Stimulated activated CD4-positive, alpha-beta T cell treated with anti-CD3 and anti-CD28 coated beads, Interleukin-15, amount 100 ng/mL, for 48 hours (primary cell): ENCODE measurements at places on chromosomes 7 and 10.
A peak's percentile ranks its signal among the peaks of the same experiment; 100 is the strongest.

DNA sequence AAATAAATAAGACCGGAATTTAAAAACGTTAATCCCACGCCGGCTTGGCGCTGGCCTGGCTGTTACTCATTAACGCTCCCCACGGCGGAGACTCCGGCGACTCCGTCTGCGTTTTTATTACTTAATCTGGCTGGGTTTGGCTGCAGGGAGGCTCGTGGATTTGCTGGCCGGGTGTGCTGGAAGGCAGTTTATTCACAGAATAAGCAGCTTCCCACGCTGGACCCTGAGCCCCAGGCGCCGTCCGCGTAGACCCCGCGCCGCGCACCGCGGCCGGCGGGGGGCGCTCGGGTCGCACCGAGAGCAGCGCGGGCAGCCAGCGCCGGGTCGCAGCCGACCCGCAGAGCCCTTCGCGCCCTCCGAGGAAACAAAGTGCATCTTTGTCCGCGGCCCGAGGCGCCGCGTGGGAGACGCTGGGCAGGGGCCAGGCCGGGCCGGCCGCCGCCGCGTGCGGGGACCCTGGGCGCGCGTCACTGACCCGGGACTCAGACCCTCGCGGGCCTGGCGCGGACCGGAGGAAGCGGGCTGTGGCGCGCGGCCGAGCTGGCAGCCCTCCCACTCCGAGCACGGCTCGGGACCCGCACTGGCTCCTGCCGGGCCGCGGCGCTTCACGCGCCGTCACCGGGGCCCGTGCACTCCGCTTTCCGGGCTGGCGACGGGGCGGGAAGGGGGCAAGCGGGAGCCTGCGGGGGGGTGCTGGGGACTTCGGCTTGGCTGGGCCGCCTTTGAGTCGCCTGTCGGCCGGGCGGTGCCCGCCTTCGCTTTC is 587 bp upstream of the GRK5 start:
- DNase-seq = peak; percentile 57

- no peak for DNase-seq
Observed at GRCh38 chr10:7561985-7562384, 104.8 kb downstream of the ITIH5 start.

DNA sequence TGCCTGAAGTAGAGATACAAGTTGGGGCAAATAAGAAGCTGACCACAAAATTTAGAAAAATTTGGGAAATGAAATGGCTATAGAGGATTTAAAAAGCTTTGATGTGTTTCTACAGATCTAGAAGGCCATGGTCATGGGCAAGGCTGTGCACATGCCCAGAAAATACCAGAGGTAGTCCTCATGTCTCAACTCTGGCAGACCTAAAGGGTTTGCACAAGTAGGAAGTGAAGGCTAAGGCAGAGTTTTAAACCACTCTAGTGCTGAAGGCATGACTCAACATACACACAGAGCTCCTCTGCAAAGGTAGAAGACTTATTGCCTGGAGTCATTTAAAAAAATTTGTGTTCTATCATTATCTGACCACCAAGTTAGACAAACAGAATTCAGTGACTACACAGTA is 364.6 kb downstream of the CCSER2 start:
- no peak for DNase-seq

DNA sequence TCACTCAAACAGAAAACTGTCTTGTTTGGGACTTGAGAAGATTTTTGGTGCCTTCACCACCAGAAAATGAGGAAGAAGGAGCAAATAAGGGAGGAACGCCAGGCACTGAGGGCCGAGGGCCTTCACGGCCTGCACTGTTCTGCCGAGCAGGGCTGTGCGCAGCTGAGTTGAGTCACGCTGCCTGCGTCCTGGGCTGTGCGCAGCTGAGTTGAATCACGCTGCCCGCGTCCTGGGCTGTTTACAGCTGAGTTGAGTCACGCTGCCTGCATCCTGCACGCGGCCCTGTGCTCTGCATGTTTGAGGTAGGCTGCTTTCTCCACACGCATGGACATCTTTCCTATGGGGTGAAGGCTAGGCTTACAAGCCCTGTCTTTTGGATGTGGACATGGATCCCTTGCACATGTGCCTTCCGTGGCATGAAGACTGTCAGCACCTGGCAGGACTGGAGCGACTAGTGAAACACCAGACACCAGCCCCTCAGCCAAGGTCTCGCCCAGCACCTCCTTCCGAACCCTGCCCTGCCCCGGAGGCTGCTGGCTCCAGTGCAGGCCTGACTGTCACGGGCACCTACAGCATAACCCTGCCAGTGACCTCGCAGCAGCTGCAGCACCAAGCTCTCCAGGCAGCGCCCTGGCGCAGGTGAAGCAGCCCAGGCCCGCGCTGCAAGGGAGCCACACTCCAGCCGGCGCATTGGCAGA is 96.7 kb downstream of the HTR5A start:
- DNase-seq = no peak

- DNase-seq = no peak
Observed at GRCh38 chr10:132518572-132519381, 18.8 kb upstream of the INPP5A start.

DNA sequence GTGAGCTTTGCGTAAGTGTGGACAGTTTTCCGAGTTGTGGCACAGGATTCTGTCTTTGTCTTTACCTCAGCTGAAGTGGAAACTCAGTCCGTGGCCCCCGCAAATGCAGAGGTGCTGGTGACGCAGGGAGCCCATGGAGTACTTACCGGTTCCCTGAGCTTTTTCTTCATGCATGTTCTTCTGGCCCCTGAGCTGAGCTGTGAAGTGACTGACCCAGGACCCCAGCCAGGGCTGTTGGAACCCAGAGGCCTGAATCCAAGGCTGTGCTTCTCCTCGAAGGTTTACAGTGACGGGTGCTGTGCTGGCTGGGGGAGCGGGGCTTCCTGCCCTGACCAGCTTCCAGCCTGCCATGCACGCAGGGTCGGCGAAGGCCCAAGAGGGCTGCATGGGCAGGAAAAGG is 223.5 kb downstream of the GLRX3 start:
- no peak for DNase-seq

GRCh38 chr7:119900996-119901672 is 371.8 kb upstream of the KCND2 start:
- no peak for DNase-seq

DNA sequence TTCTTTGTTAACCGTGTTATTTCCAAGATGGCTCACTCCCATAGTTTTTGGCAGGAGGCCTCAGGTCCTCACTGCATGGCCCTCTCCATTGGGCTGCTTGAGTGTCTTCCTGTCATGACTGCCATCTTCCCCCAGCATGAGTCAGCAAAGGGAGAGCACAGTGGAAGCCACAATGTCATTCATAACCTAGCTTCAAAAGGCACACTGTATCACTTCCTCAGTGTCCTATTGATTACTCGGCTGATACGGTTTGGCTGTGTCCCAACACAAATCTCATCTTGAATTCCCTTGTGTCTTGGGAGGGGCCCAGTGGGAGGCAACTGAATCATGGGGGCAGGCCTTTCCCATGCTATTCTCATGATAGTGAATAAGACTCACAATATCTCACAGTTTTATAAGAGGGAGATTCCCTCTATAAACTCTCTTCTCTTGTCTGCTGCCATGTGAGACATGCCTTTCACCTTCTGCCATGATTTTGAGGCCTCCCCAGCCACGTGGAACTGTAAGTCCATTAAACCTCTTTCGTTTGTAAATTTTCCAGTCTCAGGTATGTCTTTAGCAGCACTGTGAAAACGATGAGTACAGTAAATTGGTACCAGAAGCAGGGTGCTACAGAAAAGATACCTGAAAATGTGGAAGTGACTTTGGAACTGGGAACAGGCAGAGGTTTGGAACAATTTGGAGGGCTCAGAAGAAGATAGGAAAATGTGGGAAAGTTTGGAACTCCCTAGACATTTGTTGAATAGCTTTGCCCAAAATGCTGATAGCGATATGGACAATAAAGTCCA is 106.5 kb downstream of the PRLHR start:
- no peak for DNase-seq

GRCh38 chr7:99848420-99849216 is 20.8 kb downstream of the CYP3A43 start:
- no peak for DNase-seq

- DNase-seq = peak; percentile 24
Observed at GRCh38 chr10:4344492-4344994, 481.5 kb upstream of the AKR1E2 start.

- no peak for DNase-seq
Observed at GRCh38 chr7:24572016-24572392, 1.2 kb upstream of the PALS2 start.

DNA sequence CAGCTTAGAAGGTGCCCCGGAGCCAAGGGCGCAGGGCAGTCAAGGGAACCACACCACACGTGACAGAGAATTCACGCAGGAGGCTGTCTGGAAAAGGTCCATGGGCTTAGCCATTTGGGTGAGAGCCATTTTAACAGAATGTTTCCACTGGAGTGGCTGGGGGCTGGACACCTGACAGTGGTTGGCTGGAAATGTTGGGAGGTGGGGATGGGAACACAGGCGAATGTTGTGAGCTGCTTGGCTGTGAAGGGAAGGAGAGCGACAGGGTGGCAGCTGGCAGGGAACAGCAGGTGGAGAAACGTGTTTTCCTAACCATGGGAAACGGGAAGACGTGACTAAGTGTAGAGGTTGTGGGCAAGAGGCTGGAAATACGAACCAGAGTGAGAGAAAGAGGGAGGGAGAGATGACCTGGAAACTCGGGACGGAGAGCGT is 100.5 kb upstream of the ZNF32 start:
- no peak for DNase-seq

GRCh38 chr10:124414076-124414475 is 4.6 kb downstream of the OAT start:
- DNase-seq = no peak

DNA sequence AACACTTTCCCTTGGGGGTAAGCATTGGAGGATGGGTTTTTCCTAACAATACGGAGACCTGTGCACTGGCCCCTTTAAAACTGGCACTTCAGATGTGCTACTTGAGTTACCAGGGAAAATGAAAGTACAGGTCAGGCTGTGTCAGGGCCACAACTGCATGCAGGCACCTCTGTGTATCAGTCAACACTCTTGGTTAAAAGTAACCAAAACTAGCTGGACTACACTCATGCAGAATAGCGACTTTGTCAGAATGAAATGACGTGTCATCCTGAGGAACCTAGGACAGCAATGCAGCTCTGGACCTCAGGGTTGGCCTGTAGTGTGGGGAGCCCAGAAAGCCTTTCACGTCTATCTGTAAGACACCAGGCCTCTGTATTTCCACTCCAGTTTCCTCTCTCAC is 33.8 kb upstream of the SMKR1 start:
- DNase-seq = no peak

DNA sequence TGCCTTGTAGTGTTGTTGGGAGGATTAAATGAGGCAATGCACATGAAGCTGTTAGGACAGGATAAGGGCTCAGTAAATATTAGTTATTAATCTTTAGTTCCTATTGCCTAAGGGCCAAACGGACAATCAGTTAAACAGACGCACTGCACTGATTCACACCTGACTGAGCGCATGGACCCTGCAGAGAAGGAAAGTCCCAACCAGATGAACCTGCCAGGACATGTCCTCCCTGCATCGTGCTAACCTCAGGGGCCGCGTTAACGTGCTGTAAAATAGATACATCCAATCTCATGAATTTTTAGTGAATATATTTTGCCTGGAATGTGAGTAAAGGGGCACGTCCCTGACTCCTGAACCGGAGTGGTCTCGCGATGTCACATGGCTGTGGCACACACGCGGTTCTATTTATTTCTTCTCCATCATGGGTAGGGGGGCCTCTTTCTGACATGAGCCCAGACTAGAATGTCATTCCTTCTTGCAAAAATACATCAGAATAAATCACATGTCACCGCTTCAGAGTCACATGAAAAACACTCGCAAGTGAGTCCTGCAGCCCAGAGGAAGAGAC is 12.3 kb downstream of the ADARB2 start:
- DNase-seq = no peak

- no peak for DNase-seq
Observed at GRCh38 chr10:131259535-131259934, 52.0 kb downstream of the TCERG1L start.

DNA sequence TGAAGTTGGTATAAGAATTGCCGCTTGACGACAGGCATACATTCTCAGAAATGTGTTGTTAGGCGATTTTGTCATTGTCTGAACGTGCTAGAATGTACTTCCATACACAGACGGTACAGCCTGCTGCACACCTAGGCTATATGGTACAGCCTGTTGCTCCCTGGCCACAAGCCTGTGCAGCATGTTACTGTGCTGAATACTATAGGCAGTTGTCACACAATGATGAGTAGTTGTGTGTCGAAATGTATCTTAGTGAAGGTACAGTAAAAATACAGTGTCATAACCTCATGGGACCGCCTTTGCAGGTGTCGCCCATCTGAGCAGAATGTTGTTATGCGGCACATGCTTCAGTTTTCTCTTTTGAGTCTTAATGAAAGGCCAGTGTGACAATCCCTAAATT is 66.5 kb downstream of the SHH start:
- DNase-seq = no peak

- DNase-seq = no peak
Observed at GRCh38 chr7:17697128-17697881, 243.0 kb downstream of the SNX13 start.

- no peak for DNase-seq
Observed at GRCh38 chr7:37598824-37599223, 84.7 kb upstream of the GPR141 start.

GRCh38 chr10:83666762-83667161 is 472.5 kb upstream of the GHITM start:
- no peak for DNase-seq

DNA sequence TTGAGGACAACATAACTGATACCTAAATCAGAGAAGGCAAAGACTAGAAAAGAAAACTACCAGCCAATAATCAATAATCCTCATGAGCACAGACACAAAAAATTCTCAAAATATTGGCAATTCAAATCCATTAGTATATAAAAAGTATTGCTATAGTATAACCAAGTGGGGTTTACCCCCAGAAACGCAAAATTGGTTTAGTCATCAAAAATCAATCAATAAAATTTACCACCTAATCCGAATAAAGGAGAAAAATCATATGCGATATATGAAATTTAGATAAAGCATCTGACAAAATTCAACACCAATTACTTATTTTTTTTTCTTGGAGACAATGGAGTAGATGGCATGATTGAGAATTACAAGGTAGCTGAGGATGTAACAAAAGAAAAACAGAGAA is 11.2 kb upstream of the ING3 start:
- no peak for DNase-seq

DNA sequence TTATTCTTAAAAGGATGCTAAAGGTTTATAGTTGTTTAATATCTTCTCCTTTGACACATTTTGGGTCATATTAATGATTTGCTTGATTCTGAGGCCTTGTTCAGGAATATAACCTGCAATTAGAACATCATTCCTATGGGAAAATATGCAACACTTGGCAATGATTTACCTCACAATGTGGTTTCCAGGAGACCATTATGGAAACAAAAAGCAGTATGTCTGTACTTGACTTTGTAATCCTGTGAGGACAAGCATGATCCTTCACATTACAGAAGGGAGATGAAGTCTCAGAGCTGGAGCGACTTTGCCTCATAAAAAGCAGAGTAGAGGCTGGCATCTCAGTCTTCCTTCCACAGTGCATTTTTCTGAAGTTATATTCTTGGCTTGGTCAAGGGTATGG is 57.0 kb upstream of the CDCA7L start:
- no peak for DNase-seq
